ENCODE measurements at places on chromosomes 3 and 15.

GRCh38 chr3:24520101-24520495 lies 25.4 kb upstream of the THRB start:
- DNase-seq: no peak

DNA sequence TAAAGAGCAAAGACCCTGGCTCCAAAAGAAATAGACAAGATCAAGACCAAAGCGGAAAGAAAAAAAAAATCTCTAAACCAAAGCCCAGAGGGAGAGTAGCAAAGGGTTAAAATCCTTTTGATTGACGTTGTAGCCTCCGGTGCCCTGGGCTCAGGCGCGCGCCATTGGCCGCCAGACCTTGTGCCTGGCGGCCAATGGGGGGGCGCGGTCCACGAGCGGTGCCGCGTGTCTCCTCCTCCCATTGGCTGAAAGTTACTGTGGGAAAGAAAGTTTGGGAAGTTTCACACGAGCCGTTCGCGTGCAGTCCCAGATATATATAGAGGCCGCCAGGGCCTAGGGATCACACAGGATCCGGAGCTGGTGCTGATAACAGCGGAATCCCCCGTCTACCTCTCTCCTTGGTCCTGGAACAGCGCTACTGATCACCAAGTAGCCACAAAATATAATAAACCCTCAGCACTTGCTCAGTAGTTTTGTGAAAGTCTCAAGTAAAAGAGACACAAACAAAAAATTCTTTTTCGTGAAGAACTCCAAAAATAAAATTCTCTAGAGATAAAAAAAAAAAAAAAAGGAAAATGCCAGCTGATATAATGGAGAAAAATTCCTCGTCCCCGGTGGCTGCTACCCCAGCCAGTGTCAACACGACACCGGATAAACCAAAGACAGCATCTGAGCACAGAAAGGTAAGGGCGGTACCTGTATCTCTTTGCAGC lies at the start of gene HES1:
Gene HES1, plus strand, starts transcription at position 343 of the 713 bp plus-strand sequence. Its CDS starts 233 bp downstream, at position 576.
- peak; percentile 96 for DNase-seq

DNA sequence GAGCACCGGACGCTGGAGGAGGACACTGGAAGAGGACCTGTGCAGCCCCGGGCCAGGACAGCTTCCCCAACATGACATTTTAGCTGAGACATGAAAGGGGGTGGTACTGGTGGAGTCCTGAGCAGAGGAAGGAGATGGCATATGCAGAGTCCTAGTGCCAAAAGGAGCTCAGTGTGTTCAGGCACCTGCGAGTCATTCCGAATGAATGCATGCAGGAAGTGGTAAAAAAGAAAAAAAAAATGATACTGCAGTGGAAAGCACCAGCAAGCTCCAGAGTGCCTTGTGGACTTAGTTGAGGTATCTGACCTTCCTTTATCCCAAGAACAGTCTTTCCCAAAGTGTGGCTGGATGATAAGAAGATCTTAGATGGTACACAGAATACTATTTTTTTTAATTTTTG lies 6.6 kb upstream of the ZNF148 start:
- DNase-seq: no peak

DNA sequence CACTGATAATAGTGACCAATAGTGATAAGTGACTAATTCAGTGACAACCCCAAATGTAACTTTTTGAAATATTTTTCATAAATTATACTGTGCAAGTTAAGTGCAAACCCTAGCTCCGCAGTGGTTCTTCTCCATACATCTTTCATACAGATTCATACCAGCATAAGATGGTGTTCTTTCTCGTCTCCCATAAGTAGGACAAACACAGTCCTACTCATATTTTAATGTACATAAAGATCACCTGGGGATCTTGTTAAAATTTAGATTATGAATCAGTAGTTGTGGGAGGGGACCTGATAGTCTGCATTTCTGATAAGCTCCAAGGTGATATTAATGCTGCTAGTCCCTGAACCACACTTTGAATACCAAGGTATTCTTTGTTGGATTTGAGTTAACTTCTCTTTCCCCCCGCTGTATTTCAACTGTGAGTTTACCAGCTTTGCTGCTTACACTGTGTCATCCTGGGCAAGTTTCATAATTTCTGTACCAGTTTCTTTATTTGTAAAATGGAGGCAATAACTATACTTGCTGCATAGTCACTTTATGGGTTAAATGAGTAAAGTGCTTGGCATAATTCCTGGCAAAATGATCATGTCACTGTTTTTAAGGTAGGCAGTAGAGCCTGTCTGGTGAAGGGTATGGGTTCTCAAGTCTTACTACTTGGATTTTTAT lies 34.7 kb upstream of the C3orf38 start:
- DNase-seq: no peak

GRCh38 chr3:66228707-66229106 lies 7.9 kb downstream of the SLC25A26 start:
- DNase-seq: no peak

- DNase-seq: no peak
These were observed 49.9 kb upstream of the LMCD1 start for GRCh38 chr3:8451696-8452095.

GRCh38 chr3:151869181-151869580 lies 4.3 kb upstream of the SUCNR1 start:
- DNase-seq: no peak

GRCh38 chr3:17905996-17906395 lies 163.6 kb upstream of the TBC1D5 start:
- DNase-seq: no peak

DNA sequence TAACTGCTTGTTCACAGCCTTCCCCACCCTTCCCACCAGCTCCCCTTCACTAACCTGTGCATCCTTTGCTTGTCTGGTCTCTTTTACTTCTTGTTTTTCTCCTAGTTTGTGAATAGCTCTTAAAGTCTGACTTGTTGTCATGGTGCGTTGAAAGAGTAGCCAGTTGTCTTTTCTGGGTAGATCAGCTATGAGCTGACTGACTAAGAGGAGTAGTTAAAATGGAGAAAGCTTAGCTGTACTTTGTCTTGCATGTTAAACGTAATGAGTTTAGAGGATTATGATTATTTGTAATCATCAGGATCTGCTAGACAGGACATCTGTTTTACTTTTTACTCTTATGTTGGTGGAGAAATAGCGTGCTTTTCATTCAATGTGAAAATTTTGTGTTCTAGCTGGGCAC lies 35.9 kb downstream of the ATP2C1 start:
- no peak for DNase-seq

DNA sequence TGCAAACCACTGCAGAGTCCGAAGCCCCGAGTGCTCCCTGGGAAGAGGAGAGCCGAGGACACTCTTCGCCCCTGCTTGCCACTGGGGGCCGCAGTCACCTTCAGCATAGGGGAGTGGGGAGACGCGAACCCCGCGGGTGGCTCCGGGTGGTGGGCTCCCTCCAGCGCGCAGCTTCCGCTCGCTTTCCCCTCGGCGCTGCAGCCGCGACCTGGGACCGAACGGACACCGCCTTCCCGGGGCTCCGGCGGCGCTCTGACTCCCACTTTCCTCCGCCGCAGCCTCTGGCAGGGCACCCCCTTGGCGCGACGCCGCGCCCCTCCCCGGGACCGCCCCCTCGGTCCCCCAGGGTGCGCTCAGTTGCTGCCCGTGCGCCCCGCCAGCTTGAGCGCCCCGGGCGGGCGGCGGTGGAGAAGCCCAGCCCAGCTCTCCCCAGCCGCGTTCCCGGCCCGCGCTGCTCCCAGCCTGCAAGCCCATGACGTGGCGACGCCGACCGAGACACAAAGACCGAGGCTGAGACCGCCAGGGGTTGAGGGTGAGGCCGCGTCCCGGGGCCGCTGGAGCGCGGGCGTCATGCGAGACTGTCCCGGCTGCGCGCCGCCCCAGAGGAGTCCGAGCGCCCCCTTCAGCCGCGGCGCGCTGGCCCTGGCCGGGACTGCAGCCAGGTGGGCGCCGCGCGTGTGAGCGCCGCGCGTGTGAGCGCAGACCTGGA lies at the start of gene MINAR1:
Gene MINAR1, plus strand, starts transcription at position 701 of the 709 bp plus-strand sequence. CDS start 23,812 bp downstream, outside the sequence.
- no peak for DNase-seq

DNA sequence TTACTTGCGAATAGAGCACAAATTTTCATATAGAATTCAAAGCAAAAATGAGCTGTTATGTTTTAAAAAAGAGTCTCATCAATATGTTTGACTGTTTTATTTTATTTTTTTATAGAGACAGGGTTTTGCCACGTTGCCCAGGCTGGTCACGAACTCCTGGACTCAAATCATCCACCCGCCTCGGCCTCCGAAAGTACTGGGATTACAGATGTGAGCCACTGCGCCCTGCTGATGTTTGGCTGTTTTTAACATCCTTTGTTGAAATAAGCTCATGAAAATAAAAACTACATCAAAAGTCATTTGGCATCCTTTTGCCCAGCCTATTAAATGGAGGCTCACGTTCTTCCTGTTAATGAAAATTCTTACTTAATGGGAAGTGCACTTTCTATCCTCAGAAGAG lies 154.7 kb downstream of the ATP10A start:
- no peak for DNase-seq

DNA sequence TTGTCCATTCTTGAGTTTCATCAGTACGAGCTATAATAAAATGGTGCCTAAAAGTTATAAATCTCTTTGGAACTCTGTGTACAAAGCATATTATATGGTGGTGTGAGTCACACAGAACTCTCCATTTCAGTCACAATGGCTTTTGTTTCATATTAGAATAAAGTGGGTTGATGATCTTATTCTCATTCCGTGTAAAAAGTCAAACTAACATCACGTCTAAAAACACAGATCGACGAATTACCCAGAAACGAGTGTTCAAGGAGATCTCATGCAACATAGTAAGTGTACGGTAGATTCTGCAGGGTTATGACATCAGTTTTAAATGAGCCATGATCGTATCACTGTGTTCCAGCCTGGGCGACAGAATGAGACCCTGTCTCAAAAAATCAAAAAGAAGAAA lies 122.4 kb downstream of the FOXP1 start:
- no peak for DNase-seq

GRCh38 chr15:69562564-69562963 lies 109.9 kb downstream of the RPLP1 start:
- peak; percentile 34 for DNase-seq

GRCh38 chr3:129576514-129577352 lies 29.7 kb downstream of the PLXND1 start:
- peak; percentile 81 for DNase-seq

GRCh38 chr3:31993843-31994242 lies 12.3 kb downstream of the ZNF860 start:
- DNase-seq: no peak

- DNase-seq: no peak
These were observed 62.4 kb upstream of the GOLGA6B start for GRCh38 chr15:72592097-72592496.

DNA sequence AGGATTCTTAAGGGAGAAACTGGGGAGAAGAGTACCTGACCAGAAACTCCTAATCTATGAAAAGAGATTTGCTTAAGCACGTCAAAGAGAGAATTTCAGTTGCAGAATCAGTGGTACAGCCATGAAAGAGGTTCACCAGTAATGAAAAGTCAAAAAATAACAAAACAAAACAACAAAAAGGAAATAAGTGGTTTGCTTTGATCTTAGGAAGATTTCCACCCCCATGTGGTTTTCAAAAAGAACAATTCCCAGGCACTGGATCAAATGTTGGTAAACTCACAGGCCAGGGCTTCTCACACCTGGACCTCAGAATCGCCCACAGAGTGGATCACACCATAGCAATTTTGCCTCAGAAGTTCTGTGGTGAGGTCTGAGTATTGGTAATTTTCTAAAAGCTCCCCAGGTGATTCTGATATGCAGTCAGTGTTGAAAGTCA lies 67.5 kb downstream of the TMEM39A start:
- no peak for DNase-seq

- DNase-seq: no peak
These were observed 169.7 kb upstream of the TMCO5A start for GRCh38 chr15:37764733-37765191.

DNA sequence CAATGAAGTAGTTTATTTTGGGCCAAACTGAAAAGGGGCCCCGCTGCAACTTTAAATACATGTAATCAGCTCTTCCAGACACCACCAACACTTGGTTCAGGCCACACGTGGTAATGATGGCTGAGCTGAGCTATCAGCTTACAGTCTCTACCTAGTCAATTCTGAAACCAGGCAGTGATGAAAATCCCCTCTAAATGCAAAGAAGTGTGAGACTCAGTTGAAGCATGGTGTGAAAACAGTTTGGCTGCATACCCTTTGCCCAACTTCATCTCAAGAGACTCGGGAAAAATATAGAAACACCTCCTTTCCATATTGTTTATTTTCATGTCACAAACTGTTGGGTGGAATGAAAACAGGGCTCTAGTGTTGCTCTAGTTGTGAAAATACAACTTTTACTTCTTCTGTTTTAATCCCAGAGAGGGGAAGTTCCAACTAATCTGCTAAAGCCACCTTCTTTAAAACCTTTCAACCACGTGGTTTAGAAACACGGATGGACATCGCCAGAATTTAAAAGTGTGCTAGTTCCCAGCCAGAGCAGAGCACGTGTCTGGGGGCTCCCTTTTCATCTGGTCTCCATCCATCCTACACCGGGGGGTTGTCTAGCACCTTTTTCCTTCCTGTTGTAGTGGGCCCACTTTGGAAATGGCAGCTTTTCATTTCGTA lies 229.1 kb downstream of the EPHB1 start:
- no peak for DNase-seq

GRCh38 chr3:50890688-50891344 lies 216.1 kb downstream of the DOCK3 start:
- DNase-seq: no peak

GRCh38 chr15:35151782-35152181 lies 66.7 kb upstream of the NANOGP8 start:
- no peak for DNase-seq

DNA sequence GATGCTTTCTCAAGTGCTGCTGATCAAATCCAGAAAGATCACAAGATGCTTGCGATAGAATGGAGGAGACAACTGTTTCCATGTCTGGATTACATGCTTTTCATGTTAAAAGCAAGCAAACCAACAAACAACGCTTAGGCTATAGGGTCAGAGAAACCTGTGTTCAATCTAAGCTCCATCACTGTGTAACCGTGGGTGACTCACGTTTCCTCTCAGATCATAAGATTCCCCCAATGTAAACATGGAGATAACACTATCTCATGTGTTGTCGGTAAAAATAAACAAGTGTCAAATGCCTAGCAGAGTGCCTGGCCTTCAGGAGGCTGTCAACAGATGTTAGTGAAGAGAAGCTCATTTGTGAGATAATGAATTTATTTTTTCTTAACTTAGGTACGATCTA lies 907.8 kb downstream of the NTRK3 start:
- DNase-seq: no peak

DNA sequence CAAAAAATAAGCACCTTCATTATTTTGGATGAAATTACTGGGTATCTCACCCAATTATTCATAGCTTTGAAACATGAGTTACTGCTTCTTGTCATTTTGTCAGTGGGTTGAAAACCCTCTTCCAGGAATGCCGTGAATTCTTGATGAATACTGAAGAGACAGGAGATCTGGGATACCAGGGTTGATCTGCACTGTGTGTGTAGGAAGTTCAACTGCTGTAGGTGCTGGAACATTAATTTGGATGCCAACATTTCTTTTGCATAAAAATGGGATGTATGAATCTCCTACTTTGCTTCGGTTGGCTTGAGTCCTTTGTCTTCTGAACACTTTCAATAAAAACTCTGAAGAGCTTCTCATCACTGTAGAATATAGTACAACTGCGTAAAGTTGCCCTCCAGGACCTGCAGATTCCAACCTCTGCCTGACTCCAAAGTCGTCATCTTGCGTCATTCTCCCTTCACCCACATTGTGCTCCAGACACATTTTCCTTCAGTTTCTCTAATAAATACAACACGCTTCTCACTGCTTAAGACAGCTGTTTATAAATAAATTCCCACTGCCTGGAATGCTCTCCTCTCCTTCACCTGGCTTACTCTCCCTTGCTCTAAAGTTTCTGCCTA lies 312.7 kb upstream of the TGFBR2 start:
- DNase-seq: no peak

- no peak for DNase-seq
These were observed 1.0 kb downstream of the IQSEC1 start for GRCh38 chr3:13072239-13072599.

Measured in upper lobe of left lung (tissue), 6 donors.